A673 (cell line): ENCODE measurements at places on chromosomes 3 and 15. TPM values are rescaled to one million over a fixed set of nuclear protein-coding genes. Genes with fewer than 3 reads are reported as not detected.

DNA sequence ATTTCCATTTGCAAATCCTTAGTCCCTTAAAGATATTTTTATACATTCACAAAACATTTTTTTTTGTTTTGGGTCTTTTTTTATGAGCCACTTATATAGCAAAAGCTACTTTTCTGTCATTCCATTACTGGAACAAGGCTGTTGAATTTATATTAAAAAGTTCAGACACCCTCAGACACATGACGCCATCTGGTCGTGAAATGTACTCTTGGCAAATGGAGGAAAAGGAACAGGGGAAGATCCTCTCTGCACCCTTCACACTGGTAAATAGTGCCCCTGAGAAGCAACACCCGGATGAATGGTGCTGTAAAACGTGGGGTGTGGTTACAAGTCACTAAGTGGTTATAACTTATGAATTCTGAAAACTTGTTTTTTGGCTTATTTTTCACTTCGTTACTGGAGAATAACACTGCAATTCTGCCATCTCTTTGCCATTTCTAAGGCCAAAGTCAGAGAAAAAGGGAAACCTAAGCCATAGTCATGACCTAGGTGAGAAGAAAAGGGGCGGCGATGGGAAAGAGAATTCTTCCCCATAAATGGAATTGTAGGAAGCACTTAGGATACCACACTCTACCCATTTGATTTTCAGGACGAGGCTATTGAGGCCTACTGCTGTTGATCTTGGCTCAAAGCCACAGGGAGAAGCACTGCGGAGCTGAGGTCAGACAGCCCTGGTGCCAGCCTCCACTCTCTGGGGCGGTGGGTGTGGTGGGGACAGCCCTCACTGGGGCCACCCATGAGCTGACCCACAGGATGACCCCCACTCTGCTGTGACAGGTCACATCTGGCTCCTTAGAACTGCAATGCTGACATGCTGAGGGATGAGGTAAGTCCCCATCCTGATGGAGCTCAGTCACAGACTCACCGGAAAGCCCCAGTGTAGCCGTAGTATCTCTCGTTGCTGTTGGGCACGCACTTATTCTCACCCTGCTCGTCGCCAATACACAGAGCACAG is 21.9 kb downstream of the LTF start:
- DNase-seq = no peak

DNA sequence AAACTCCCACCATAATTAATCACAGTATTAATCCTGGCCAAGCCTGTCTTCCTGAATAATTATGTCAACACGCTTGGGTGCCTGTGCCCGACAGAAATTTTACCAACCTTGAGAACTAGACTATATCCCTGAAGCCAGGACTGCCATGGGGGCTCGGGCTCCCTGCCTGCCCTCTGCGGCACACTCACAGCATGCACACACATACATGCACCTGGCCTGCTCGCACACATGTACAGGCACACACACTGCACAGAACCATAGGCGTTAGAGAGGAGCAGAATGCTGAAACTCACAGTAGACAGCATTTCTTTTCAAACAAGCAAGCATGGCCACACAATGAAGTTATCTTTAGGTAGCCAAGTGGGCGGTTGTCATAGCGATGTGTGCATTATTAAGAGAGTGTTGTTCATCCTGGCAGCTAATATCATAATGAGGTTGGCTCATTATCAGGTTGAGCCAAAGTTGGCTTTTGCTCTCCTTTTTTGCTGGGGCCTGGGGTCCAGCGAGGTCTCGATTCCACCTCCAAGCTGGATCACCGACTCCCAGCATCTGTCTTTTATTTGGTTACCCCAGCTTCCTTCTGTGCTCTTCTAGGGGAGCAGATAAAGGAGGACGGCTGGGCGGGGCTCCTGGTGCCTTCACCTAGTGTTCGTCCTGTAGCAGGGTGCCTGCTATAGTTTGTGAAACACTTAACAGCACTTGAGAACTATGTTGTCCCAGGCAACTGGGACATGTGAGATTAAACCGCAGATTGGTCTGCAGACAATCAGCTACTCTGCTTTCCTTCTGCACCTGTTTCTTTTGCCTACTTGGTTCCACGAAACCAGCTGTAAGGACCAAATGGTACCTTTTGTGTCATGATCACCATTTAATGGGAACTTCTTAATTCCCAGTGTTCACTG is 91.4 kb downstream of the ZNF621 start:
- DNase-seq = no peak

DNA sequence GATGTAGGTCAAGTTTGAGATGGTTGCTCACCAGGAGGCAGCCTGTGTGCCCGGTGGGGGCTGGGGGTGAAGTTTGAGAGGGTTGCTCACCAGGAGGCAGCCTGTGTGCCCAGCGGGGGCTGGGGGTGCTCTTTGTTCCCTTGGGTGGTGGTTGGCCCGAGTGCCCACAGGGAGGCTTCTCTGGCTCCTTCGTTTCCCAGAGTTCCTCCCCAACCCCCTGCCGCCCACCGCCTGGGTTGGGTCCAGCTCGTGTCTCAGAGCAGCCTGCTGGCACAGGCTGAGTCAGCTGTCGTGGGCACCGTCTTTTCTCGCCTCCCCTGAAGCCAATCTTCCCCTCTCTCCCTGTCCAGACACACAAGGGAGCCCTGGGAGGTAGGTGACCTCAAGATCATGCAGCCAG is 3.1 kb downstream of the APBA2 start:
- no peak for DNase-seq

GRCh38 chr3:44995142-44995770 is 19.2 kb downstream of the EXOSC7 start:
- peak; percentile 69 for DNase-seq

GRCh38 chr3:182716114-182716688 is 77.1 kb upstream of the ATP11B start:
- DNase-seq = no peak

GOLGA8G gene
- not detected in 2 replicates for total RNA-seq

DGKG gene
- 35.1 and 45.2 TPM in 2 replicates for total RNA-seq

DNA sequence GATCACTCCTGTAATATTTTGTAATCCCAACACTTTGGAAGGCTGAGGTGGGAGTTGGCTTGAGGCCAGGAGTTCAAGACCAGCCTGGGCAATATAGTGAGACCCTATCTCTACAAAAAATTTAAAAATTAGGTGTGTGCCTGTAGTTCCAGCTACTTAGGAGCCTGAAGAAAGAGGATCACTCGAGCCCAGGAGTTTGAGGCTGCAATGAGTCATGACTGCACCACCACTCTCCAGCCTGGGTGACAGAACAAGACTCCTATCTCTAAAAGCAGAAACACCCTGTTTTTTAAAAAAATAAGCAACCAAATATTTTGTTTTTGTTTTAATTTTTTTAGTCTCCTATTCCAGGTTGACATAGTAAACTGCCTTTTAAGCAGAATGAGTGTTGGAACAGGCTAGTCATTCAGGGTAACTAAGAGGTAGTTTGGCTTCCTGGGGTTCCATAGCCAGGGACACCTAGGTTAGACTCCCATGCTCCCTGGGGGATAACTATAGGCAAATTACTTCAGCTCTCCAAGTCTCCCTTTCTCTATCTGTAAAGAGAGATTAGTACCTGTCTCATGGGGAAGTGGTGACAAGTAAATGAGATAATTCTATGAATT is 114.6 kb upstream of the C15orf61 start:
- no peak for DNase-seq

DNA sequence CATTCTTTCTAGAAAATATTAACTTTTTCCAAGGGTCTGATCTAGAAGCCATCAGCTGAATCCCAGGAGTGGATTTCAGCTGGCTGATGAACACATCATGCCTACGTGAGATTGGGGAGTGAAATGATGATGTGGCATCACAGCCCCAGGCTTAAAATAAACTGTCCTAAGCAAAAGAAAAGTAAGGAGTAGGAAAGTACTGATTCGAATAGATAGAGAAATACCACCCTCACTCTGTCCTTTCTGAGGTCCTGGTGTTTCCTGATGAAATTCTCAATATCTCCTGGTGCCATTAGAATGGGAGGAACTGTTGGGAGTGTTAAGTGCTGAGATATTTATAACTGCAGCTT is 376.8 kb upstream of the SEMA6D start:
- no peak for DNase-seq

DNA sequence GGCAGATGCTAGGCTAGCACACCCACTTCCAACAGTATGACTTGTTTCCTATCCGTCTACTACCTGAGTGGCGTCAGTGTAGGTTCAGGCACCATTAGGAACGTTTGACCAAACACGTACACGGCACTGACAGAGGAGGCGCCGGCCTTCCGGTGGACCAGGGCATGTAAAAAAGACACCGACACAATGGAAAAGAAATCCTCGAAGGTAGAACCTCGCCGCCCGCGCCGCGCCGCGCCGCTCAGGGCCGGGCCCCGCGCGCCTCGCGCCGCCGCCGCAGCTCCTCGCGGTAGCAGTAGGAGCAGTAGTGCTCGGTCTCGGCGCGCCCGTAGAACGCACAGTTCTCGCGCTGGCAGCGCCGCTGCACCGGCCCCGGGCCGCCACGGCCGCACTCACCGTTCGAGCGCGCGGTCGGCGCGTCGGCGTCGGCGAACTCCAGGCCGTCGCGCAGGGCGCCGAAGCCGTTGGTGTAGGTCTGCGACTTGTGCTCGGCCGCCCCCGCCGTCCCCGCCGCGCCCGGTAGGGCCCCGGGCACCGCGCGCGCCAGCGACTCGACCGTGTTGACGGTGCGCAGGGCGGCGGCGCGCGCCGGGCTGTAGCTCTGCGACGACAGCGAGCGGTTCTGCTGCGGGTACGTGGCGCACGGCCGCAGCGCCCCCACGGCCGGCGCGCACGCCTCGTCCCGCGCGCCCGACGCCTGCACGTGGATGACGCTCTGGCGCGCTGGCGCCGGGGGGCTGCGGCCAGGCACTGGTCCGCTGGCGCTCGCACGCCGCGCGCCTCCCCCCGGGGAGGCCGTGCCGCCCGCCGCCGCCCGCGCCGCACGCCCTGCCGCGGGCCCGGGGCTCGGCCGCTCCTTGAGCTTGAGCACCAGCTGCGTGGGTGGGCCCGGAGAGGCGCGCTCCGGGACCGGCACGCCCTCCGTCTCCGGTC is 156.7 kb downstream of the KLF13 start:
- DNase-seq = no peak

DNA sequence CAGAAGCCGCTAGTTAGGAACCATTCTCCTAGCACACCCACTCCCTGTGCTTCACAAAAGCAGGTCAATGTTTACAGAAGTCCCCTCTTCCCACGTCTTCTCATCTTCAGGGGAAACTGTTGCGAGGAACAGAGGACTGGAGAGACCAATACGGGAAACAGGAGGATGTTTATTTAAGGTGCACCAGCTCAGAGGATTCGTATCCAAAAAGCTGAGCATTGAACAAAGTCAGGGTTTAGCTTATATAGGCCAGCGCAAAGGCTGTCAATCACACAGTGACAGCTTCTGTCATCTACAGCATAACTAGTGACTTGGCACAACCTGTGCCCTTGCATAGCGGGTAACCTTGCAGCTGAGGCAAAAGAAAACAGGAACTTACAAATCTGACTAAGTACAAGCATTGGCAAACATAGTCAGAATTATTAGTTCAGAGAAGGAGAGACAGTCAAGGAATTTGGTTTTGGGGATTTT is 61.3 kb downstream of the ZDHHC19 start:
- DNase-seq = no peak
